ENCODE measurements at places on chromosomes 7 and 10.

- no peak for DNase-seq
These were observed 1.0 kb downstream of the CHST15 start for GRCh38 chr10:124092250-124092859.

DNA sequence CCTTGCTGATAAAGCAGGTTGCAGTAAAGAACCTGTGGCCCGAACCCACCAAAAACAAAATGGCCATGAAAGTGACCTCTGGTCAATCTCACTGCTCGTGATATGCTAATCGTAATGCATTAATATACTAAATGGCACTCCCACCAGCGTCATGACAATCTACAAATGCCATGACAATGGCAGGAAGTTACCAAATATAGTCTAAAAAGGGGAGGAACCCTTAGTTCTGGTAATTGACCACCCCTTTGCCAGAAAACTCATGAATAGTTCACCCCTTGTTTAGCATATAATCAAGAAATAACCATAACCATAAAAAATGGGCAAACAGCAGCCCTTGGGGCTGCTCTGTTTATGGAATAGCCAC, 1139.4 kb upstream of the LRRN3 start:
- DNase-seq = no peak

DNA sequence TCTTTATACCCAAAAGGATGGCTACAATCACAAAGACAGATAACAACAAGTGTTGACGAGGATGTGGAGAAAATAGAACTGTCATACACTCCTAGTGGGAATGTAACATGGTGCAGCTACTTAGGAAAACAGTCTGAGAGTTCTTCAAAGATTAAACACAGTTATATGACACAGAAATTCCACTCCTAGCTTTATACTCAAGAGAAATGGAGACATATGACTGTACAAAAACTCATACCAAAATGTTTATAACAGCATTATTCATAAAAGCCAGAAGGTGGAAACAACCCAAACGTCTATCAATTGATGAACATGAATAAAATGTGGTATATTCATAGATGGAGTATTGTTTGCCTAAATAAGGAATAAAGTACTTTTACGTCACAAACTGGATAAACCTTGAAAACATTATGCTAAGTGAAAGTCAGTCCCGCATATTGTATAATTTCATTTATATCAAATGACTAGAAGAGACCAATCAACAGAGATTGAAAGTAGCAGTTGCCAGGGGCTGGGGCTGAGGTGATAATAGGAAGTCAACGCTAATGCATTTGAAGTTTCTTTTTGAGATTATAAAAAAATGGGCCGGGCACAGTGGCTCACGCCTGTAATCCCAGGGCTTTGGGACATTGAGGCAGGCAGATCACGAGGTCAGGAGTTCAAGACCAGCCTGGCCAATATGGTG, 61.6 kb upstream of the SRPK2 start:
- no peak for DNase-seq

DNA sequence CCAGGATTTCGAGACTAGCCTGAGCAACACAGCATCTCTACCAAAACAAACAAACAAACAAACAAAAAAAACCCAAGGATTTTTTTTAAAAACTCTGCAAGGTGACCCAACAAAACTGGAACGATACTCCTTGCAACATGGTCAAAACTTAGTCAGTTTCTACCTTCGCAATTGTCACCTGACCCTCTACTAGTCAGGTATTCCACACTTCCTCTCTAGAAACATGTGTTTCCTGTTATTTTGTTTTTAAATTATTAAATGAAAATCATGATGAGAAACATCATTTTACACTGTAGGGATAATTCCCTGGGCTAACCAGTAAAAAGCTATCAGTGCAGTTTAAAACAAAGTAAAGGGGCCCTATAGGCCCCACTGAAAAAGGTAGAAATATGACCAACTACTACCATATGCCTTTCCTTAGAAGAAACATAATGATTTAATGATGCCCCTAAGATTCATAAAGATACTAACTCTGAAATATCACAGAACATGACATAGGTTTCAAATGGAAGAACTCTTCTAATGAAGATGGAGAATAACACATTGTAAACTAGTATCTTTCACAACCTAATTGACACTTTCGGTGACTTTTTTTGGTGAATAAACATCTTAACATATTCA, 8.7 kb downstream of the BRAF start:
- DNase-seq = no peak

GRCh38 chr10:131812736-131813604, 87.8 kb upstream of the PPP2R2D start:
- no peak for DNase-seq

- DNase-seq = no peak
These were observed 195.5 kb upstream of the PHYHIPL start for GRCh38 chr10:58980826-58981415.

DNA sequence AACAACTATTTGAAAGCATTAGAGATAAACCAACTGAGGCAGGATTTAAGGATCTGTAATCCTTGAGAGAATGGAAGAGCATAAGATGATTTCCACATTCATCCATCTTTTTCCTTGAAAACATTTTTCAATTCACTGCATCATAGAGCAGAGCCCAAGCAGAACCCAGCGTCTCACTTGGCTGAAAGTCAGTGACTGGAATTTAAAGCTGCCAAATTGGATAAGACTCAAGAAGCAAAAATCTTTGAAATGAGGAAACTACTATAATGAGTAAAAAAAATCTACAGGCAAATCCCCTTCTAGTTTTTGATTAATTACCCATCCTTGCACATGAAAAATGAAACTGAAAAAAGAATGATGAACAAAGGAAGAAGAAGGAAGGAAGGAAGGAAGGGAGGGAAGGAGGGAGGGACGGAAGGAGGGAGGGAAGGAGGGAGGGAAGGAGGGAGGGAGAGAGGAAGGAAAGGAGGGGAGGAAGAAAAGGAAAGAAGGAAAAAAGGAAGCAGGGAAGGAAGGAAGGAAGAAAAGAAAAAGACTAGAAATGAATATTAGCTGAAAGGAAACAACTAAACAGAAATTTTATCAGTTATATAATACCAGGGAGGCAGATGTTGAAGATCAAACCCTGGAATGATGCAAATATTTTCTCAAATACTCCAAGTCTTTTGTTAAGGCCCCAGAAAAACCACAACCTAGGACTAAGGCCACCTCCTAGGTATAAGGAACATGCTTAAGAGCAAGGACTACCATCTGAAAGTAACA, 336.3 kb upstream of the MAGI2 start:
- no peak for DNase-seq

GRCh38 chr10:95697429-95697828, 3.7 kb upstream of the TCTN3 start:
- DNase-seq = no peak
